Stimulated activated CD8-positive, alpha-beta memory T cell treated with anti-CD3 and anti-CD28 coated beads, Interleukin-7, amount 100 ng/mL, for 1 hour (primary cell): ENCODE measurements at places on chromosomes 1 and 21.

DNA sequence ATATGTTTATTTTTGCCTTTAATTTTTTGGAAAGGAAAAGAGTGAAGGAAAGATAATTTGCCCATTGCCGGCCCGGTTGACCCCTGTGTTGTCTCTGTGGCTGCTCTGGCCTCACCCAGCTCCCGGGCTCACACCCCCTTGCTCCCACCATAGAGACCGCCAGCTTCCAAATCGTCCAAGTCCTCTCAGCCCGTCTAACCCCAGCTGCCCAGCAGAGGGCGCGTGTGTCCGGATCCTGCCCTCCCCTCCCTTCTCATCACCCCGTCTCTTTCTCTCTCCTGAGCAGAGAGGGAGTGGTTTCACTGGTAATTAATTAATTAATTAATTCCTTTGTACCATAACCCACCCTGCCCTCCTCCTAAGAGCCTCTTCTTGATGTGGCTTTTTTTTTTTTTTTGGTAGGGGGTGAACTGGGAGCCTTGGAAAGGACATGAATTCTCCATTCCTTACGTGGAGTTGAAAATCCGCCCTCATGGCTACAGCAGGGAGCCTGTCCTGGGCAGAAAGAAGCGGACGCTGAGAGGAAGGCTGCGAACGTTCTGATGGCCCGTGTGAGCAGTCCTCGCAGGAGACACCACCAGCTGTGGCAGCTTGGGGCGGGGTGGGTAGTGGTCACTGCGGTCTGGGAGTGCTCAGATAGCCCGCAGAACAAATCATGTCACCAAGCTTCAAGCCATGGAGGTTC, 45.9 kb downstream of the KIAA0040 start:
- DNase-seq: peak; percentile 37

- no peak for DNase-seq
These were observed 23.9 kb upstream of the KCTD3 start for GRCh38 chr1:215543191-215543606.

- no peak for DNase-seq
These were observed 456.0 kb upstream of the PKN2 start for GRCh38 chr1:88228114-88228513.

DNA sequence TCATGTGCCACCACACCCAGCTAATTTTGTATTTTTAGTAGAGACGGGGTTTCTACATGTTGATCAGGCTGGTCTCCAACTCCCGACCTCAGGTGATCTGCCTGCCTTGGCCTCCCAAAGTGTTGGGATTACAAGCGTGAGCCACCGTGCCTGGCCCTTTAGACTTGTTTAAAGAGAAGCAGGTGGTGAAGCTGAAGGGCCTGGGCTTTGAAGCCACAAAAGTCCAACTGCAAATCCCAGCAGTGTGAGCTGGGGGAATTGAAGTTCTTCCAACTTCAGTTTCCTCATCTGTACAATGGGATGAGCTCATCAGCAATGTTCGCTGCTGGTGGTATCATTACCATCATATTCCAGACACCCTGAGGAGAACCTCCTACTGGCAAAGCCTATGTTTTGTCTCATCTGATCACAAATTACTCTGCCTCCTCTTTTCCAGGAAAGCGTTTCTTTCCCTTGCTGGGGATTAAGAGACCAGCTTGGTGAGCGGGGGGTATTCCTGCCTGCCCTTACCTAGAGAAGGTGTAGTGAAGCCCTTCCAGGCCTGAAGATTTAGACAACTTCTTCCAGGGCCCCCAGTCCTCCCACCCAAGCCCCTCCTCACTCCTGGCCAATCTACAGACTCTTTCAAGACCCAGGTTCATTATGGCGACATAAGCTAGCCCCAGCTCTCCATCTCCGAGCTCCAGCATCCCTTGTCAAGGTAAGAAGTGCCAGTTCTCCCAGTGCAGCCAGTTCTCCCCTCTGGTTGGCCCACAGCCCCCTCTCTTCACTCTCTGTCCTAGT, 2.4 kb upstream of the SHISA4 start:
- no peak for DNase-seq

GRCh38 chr1:53561503-53562105, 102.4 kb downstream of the DMRTB1 start:
- DNase-seq: no peak

- DNase-seq: no peak
These were observed 2.4 kb upstream of the SH3D21 start for GRCh38 chr1:36303650-36304360.

- no peak for DNase-seq
These were observed 104.1 kb upstream of the TMPRSS2 start for GRCh38 chr21:41611966-41612606.

GRCh38 chr1:223631473-223631872, 34.0 kb downstream of the CAPN8 start:
- DNase-seq: no peak

- no peak for DNase-seq
These were observed 19.6 kb downstream of the EDN2 start for GRCh38 chr1:41464885-41465284.

- no peak for DNase-seq
These were observed 776 bp downstream of the ITSN1 start for GRCh38 chr21:33642896-33643657.

DNA sequence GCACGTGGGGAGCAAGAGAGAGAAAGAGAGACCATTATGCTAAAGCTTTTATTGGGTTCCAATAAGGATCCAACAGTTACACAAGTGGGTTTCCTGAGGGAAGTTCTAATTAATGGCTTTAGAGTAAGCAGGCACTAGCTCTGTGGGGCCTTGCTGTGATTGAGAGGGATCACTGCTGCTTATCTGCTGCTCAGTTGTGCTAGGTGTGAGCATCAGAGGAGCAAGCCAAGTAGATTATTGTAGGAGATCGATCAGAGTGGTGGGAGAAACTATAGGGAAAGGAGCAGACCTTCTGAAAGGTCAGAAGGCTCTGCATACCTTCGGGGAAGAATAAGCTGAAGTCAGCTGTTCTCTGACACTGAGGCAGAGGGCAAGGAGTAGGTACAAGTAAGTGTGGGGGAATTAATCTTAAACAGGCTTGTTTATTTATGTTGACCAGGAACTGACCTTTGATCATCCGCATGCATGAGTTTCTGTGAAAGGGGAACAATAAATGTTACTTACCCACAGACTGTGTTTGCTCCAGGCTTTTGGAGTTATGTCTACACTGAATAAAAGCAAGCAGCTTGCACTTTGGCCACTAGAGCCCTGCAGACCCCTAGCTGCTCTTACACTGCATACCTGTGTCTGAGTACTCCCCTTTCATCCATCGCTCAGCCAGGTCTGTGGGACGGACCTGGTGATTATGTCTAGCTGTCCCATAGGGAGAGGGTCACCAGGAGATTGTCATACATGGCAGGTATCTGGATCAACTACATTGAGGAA, 89.7 kb downstream of the TNNI3K start:
- DNase-seq: no peak

DNA sequence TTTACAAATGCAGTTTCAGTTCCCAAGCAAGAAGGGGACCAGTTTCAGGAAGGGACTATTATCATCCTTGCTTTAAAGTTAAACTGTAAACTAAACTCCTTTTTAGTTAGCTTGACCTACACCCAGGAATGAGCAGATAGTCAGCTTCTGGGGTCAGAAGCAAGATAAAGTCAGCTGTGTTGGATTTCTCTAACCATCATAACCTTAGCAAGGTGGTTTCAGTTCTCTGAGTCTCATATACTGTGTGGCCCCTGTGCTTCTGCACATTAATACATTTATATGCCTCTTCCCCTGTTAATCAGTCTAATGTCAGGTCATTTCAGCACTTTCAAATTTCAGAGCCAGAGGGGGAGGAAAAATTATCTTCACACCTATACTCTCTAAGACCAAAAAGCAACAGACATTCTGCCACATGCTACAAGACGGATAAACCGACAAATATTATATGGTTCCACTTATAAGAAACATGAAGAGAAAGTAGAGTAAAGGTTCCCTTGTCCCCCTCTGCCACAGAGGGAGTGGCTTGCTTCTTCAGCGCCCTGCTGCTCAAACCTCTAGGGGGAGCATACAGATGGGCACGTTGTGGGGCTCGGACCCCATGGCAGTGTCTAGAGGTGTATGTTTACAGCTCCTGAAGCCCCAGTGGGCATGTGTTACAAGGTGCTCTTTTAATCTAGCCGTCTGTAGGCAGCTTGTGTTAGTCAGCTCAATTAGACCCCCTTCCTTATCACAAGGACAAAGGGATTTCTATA, 89.1 kb downstream of the SMYD3 start:
- DNase-seq: no peak

DNA sequence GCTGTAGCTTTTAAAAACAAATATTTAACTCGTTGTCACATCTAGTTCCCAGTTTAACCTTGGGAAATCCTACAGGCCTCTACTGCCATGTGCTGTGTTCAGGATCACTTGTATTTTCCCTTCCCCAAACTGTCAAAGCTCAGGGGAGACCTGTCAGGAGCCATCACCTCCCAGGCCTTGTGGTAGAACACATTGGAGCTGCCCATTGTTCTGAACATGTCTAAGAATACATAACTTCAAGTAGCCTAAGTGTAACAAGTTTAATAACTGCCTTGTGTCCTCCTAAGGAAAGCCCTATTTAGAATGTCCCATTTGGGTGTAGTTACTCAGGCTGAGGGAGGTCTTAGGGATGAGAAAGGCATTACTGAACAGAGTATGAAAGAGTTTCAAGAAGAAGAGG, 28.6 kb upstream of the PIGC start:
- no peak for DNase-seq

DNA sequence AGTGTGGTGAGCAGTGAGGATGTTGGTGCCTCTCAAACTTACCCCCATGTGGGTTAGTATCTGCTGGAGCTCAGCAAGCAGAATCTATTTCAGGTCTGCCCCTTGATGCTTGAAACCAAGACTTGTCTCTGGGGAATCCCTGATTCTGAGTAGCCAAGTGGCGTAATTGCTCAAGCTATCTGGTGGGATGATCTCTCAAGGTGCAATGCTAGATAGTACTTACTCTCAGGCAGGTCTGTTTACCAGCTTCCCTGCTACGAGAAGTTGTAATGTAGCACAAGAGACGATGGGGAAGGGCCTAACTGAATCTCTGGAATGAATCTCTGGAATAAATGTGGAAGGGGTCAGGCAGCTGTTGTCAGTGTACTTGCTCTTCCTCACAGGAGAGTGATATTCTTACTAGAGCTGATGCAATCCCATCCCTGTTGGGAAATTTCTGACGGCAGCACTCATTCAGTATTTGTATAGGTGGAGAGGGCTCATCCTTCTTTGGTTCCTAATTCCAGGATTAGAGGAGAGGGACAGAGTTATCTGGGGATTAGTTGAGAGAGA, 65.4 kb downstream of the MACF1 start:
- DNase-seq: no peak

- no peak for DNase-seq
These were observed 56.5 kb downstream of the CD46 start for GRCh38 chr1:207808322-207808705.

GRCh38 chr1:91594383-91595055, 93.9 kb downstream of the CDC7 start:
- DNase-seq: no peak

DNA sequence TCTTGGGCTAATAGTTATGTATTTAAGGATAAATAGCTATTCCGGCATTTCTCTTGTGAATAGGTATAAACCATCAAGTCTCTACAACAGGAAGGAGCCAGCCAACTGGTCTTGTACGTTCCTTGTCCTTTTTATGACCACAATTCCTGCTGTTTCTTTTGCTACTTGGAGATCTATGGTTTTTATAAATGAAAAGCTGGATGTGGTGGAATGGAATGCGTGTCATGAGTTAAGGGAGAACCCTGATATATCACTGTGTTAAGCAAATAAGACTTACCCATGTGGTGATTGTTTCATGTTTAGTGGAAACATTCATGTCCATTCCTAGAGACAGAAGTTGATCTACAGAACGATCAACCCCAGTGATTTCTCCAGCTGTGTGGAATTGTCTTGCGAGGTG, 282.1 kb downstream of the RPS6KC1 start:
- DNase-seq: no peak

GRCh38 chr1:178470411-178470960, 26.3 kb downstream of the CLEC20A start:
- no peak for DNase-seq

GRCh38 chr1:37399205-37399604, 75.2 kb upstream of the ZC3H12A start:
- DNase-seq: no peak

- no peak for DNase-seq
These were observed 680.1 kb upstream of the PTBP2 start for GRCh38 chr1:96041470-96041869.

DNA sequence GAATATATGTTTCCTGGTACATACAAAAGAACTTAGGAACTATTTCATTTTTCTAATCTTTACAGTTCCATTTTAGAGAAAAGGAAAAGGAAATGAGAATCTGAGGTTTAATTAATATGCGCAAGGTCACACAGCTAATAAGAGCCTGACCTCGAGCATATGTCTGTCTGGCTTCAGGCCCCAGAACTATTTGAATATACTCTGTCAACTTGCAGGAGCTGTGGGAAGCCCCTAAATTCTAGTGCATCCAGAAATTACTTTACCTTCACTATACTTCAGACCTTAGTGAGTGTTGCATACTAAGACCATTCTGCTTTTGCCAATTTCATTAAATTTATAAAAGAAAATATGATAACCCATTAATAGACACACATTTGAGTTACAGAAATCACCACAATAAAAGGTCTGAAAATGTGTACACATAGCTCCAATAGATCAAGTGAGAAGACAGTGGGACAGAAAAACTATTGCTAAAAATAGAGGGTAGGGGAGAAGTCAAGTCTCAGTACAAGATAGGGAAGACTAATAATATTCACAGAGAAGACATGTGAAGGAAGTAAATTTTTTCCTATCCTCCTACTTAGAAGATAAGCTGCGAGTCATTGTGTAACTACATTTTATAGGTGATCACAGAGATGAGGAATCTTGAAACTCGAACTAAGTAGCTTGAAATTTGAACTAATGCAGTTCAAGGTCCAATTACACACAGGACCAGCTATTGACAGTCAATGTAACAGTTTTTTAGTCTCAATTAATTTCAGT, 3.8 kb downstream of the RGS13 start:
- no peak for DNase-seq

DNA sequence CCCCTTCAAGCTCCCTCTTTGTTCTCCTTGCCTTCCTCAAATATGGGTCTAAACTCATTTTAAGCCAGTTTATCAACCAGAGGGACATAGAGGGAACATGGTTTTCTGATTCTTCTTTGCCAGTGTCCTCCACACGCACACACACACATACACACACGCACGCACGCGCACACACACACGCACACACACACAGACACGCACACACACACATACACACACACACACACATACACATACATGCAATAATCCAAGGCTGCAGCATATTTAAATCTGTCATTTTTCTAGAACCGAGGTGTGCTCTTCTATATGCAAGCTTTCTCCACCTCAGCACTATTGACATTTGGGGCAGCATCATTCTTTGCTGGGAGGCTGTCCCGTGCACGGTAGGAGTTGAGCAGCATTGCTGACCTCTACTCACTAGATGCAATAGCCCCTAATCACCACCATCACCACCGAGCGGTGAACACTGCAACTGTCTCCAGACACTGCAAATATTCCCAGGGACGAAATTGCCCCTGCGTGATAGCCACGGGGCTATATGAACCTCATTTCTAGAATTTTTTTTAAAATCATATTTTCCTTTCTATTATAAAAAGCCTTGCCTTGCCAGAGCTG, 8.0 kb downstream of the TNFRSF9 start:
- no peak for DNase-seq

- peak; percentile 85 for DNase-seq
These were observed 958 bp upstream of the CKS1B start for GRCh38 chr1:154973344-154974101.

GRCh38 chr1:234841710-234842231, 231.8 kb upstream of the IRF2BP2 start:
- no peak for DNase-seq

- DNase-seq: no peak
These were observed 602 bp upstream of the RIMKLA start for GRCh38 chr1:42379794-42380585.

GRCh38 chr1:203366476-203366875, 15.6 kb upstream of the FMOD start:
- DNase-seq: no peak
